ENCODE measurements at places on chromosomes 3 and 15. TPM values are rescaled to one million over a fixed set of nuclear protein-coding genes. Genes with fewer than 3 reads are reported as not detected.

- no peak for ATAC-seq
Observed at GRCh38 chr3:19363071-19363470, 214.8 kb downstream of the KCNH8 start.

- ATAC-seq = no peak
Observed at GRCh38 chr15:30830961-30831360, 72.8 kb upstream of the FAN1 start.

DNA sequence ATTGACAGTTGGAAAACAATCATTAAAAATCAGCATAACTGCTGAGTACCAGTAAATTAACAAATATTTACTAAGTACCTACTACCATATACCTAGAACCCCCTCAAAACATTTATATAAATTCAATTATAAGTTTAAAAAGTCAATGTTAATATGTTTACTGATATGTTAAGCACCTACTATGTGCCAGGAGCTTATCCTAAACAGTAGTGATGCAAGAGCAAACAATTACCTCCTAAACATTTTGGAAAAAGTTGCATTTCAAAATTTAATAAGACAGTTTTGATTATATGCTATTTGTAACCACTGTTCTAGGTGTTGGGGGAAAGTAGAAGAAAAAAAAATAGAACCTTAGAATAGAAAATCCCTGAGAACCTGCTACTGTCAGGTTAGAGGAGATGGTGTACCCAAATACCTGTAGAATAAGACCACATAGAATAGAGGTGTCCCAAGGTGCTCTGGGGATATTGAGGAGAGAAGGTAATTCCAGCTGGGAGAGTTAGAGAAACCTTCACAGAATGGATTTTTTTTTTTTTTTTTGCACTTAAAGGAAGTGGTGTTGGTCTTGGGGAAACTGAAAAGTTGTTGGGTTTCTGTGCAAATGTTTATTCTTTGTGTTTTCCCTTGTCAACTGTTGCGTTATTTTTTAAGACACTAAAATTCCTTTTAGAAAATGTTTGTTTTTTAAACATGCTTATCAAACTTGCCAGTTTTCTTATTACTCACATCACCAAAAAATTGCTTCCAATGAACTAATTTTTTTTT, 16.0 kb downstream of the SNRK start:
- ATAC-seq = no peak

- no peak for ATAC-seq
Observed at GRCh38 chr3:16789344-16790120, 95.2 kb upstream of the PLCL2 start.

GRCh38 chr3:32106929-32107362, 526 bp downstream of the GPD1L start:
- ATAC-seq = peak; percentile 5

DNA sequence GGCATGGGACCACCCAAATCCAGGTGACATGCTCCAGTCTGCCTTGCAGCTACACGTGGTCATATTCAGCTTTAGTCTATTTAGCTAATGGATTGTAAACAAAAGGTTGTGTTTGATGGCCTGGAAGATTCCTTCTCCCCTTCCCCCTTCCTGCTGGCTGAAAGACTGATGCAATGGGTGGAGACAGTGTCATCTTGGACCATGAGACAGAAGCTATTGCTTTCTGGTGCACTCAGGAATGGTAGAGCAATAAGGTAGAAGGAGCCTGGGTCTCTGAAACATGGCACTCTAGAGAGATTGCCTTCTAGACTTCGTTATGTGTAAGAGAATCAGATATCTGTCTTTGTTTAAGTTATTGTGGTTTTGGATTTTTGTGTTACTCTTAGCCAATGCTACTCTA, 25.7 kb upstream of the PTX3 start:
- ATAC-seq = no peak

DNA sequence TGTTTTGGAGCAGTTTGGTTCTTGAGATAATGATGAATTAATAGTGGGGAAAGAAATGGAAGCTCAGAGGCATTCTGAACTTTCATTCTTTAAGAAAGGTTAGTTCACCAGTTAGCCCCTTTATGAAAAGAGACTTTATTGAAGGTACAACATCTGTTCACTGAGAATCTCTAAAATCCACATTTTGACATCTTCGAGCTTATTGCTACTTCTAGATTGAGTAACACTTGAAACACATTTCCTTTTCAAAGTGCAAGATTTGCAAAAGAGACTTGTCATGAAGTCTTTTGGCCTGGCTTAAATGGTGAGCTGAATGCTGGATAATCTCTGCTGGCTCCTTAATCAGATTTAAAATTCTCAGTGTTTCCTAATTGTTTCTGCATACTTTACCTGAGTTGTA, 42.3 kb downstream of the RAB8B start:
- peak; percentile 56 for ATAC-seq

GRCh38 chr3:185916042-185916833, 21.6 kb downstream of the TRA2B start:
- no peak for ATAC-seq

DNA sequence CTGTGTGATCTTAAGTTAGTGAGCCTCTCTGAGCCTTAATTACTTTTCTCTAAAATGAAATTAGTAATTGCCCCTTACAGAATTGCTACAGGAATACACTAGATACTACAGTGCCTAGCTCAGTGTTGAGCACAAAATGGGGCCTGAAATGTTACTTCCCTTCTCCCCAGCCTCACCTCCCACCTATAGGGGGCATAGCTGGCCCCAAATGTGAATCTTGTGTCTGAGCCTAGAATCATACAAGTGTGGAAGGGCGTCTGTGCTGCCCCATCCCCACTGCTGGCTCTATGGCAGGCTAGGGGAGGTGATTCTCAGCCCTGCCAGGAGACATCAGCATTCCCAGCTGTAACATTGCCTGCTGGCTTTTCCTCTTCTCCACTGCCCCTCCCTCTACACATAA, 42.7 kb downstream of the IFT122 start:
- ATAC-seq = no peak

GRCh38 chr15:49083401-49084284, 37.4 kb upstream of the SECISBP2L start:
- ATAC-seq = no peak

DNA sequence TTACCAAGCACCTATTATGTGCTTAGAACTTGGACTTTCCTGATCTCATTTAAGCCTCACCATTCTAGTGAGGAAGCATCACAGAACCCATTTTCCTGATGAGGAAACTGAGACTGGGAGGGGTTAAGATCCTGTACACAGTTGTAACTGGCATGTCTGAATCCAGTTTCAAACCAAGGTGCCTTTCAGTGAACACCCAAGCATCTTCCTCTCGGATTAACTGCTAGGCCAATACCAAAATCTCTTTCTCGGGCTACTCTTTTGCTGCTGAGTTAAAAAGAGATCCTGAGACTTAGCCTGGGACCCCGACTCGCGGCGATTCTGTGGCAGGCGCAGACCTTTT, 578 bp upstream of the CEMIP start:
- ATAC-seq = no peak

- ATAC-seq = no peak
Observed at GRCh38 chr3:193148688-193149473, 92.1 kb upstream of the PLAAT1 start.

GRCh38 chr3:129593230-129593594, 13.3 kb downstream of the PLXND1 start:
- no peak for ATAC-seq

DNA sequence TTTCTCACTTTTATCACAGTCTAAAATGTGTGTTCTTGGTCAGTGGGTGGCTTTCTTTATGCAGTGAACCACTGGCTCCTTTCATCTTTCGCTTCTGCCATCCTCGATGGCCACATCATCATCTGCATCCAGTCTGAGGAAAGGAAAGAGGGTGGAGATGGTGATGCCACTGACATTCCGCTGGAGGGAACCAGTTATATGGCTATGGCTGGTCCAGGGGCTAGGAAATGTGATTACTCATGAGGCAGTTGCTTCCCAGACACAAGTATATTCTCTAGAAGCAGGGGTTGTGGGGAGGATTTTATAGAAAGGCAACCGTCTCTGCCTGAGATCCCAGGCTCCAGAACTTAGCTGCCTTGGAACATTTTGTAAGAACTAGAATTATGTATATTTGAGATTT, 246.7 kb upstream of the AZI2 start:
- no peak for ATAC-seq

DNA sequence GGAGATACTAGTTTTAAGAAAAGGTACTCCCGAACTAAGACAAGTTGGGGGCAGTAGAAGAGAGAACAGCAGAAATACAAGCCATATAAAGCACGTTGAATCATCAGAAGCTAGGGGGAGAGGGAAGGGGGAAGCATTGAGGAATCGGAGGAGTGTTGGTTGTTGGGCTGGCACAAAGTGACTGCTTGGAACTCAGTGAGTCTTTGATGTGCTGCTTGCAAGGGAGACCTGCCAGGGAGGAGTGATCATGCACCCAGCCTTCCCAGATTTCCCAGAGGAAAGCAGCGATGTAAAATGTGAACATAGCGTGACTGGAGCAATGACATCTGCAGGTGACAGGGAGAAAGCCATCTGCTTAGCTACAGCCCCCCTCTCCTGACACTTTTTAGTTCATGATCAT, 192.4 kb upstream of the IL12A start:
- no peak for ATAC-seq

GRCh38 chr3:7543294-7543880, 682.5 kb downstream of the GRM7 start:
- ATAC-seq = no peak

DNA sequence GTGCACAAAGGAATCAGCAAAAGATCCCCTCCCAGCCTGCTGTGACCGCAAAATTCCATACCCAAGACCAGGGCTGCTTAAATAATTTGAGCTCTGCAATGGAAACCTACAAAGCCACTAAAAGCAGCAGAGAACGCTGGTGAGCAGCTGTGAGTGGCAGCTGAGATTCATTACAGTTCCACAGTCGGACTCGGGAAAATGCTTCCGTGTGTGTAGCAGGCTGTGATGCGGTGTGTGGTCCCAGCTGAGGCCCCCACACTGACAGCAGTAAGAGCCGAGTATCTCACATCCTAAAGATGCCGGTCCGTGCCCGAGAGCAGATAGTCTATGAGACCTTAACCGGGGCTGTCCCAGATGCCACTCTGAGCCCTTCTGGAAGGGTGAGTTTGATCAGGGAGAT, 37.4 kb downstream of the TM2D3 start:
- ATAC-seq = no peak

- ATAC-seq = no peak
Observed at GRCh38 chr15:77895742-77896141, 181.8 kb downstream of the TBC1D2B start.

GRCh38 chr3:194003114-194004057, 132.6 kb upstream of the HES1 start:
- ATAC-seq = peak; percentile 89

GRCh38 chr15:100234158-100235029, 107.4 kb downstream of the ADAMTS17 start:
- ATAC-seq = no peak

DNA sequence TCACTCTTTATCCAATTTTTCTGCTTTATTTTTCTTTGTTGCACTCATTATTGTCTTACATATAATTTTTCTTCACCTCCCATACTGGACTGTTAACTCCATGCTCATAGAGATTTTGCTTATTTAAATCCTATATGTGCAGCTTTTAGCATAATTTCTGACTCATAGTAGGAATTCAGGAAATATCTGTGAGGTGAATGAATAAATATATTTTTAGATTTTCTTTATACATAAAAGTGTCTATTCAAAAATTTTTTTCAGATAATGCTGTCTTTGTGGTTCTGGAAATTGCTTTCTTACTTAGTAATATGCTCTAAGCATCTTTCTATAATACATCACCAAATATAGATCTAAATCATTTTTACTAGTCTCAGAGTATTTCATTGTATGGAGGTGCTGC, 191.8 kb upstream of the SUCLG2 start:
- no peak for ATAC-seq

- ATAC-seq = peak; percentile 71
Observed at GRCh38 chr15:44308889-44309288, 20.4 kb downstream of the GOLM2 start.

DNA sequence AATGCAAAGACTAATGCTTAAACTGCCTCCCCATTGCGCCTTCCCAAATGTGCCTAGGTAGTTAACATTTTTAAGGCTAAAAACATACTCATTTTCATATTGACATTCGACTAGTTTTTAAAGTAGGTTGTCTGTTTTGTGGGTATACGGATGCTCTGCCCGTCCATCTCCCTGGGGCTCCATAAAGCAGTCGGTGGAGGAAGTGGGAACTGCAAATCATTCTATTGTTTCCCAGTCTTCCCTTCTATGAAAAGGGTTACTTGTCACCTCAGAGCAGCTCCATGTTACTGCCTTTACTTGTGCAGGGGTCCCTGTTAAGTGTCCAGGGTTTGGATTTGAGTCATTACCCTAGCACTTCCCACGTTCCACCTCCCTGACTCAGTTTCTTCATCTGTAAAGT, 10.9 kb downstream of the CHCHD6 start:
- ATAC-seq = no peak

GRCh38 chr3:124861041-124861440, 26.1 kb downstream of the ITGB5 start:
- ATAC-seq = no peak

DNA sequence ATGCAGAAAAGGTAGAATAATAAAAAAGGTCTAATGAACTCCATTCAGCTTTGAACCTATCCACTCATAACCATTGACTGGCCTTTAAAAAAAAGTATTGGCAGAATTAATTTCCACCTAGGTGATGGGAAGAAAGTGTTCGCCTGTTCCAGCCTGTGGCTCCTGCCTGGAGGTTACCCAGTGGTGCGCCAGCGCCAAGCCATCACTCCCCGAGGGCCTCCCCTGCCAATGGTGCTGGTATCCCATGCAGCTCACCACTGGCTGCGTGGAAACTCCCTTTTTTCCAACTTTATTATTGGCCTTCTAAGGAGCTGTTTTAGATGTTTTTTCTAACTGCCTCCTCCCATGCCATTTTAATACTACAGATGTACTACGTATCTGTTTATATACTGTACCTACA, 29.4 kb downstream of the NIPA2 start:
- no peak for ATAC-seq

- no peak for ATAC-seq
Observed at GRCh38 chr3:135451037-135451785, 514.3 kb upstream of the PPP2R3A start.

Gene TAGLN3
- 7.1 TPM for total RNA-seq

Gene ATP13A5
- not detected for total RNA-seq

Gene ERICH6
- not detected for total RNA-seq

Gene ZBED2
- 664 TPM for total RNA-seq

Gene CPLX3
- 0.19 TPM for total RNA-seq

Gene MEF2A
- total RNA-seq = 15.7 TPM

Gene GRK7
- not detected for total RNA-seq

Gene HRG
- not detected for total RNA-seq

All from activated T-helper 17 cell treated with anti-CD3 and anti-CD28 coated beads, Interleukin-2, amount 50 U/mL, for 72 hours (primary cell).